Kidney epithelial cell (primary cell): ENCODE measurements at places on chromosomes 11 and 22. TPM values are rescaled to one million over a fixed set of nuclear protein-coding genes. Genes with fewer than 3 reads are reported as not detected.

Gene PATE1
- not detected in 2 replicates for total RNA-seq

Gene METTL15
- 11.6 and 12.3 TPM in 2 replicates for total RNA-seq

Gene SYNGR1
- total RNA-seq, result 1.0 and 2.0 TPM in 2 replicates

Gene DRAP1
- total RNA-seq, result 106 and 141 TPM in 2 replicates

Gene PGR
- under 0.01 TPM in 2 replicates for total RNA-seq

Gene PKDREJ
- not detected in 2 replicates for total RNA-seq

Gene KRTAP5-1
- total RNA-seq, result not detected in 2 replicates

Gene ZBED5
- 29.0 and 31.0 TPM in 2 replicates for total RNA-seq

Gene H19
- 56.9 and 78.8 TPM in 2 replicates for total RNA-seq
